ENCODE measurements at places on chromosomes 6 and 20.

DNA sequence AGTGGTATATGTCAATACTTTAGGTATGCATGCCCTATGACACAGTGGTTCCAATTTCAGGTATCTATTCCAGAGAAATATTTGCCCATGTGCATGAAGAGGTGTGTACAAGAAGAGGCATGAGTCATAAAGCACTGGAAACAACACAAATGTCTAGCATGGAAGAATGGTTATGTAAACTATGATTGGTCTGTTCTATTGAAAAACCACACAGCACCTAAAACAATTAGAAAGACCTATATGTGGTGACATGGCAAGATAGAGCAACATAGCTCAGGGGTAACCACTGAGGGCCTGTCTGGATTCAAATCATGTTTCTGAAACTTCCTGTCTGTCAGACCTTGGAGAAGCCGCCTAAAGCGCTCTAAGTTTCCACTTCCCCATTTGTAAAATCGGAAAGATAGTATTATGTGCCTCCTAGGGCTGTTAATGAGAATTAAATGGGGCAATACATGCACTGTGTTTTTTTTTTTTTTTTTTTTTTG, 76.0 kb upstream of the SHLD1 start:
- no peak overlapping the region for H3K27ac ChIP-seq
- H3K27me3 ChIP-seq = no peaks in the 10 kb centered on the region
- H3K36me3 ChIP-seq = no peaks in the 10 kb centered on the region
- no peak overlapping the region for H3K4me3 ChIP-seq
- no peak for DNase-seq

DNA sequence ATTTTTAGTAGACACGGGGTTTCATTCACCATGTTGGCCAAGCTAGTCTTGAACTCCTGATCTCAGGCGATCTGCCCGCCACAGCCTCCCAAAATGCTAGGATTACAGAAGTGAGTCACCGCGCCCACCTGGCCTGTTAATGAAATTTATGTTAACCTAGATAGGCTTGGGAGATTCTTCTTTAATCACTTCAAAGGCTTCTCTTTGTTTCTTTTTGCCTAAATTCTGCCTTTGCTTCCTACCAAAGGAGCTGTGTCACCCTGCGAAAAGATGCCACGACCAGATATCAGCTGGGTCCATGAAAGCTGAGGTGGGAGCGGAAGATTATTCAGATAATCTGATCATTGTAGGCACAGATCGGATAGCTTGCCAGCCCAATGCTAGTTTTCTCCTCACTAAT, 75.3 kb downstream of the GMPR start:
- peaks cover 3% of the 10 kb centered on the region for H3K4me1 ChIP-seq
- H3K36me3 ChIP-seq = no peaks in the 10 kb centered on the region
- no peak for DNase-seq
- H3K27ac ChIP-seq = no peak overlapping the region
- H3K27me3 ChIP-seq = no peaks in the 10 kb centered on the region

- no peak overlapping the region for H3K4me3 ChIP-seq
- H3K27me3 ChIP-seq = no peaks in the 10 kb centered on the region
- no peak for DNase-seq
- no peaks in the 10 kb centered on the region for H3K4me1 ChIP-seq
- H3K36me3 ChIP-seq = no peaks in the 10 kb centered on the region
These were observed 203.0 kb downstream of the ZDHHC14 start for GRCh38 chr6:157584036-157584435.

GRCh38 chr6:21476112-21476511, 117.4 kb upstream of the SOX4 start:
- peaks cover 2% of the 10 kb centered on the region for H3K27me3 ChIP-seq
- no peaks in the 10 kb centered on the region for H3K36me3 ChIP-seq
- no peak for DNase-seq
- H3K27ac ChIP-seq = no peak overlapping the region
- no peak overlapping the region for H3K4me3 ChIP-seq

DNA sequence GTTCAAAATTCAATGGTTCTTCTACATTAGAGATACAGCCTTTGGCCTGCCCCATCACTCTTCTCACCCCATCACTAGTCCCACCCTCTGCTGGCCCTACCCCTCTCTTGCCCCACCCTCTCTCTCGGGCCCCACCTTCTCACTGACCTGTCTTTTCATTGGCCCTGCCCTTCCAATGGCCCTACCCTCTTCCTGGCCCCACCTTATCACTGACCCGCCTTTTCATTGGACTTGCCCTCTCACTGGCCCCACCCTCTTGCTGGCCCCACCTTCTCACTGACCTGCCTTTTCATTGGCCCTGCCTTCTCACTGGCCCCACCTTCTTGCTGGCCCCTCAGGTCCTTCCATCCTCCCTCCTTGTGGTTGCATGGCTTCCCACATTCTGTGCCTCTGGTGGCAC, 107.2 kb upstream of the PLEKHG1 start:
- H3K27ac ChIP-seq = no peak overlapping the region
- DNase-seq = no peak
- no peaks in the 10 kb centered on the region for H3K27me3 ChIP-seq
- peaks cover 12% of the 10 kb centered on the region for H3K4me1 ChIP-seq
- H3K4me3 ChIP-seq = no peak overlapping the region
- no peaks in the 10 kb centered on the region for H3K36me3 ChIP-seq

DNA sequence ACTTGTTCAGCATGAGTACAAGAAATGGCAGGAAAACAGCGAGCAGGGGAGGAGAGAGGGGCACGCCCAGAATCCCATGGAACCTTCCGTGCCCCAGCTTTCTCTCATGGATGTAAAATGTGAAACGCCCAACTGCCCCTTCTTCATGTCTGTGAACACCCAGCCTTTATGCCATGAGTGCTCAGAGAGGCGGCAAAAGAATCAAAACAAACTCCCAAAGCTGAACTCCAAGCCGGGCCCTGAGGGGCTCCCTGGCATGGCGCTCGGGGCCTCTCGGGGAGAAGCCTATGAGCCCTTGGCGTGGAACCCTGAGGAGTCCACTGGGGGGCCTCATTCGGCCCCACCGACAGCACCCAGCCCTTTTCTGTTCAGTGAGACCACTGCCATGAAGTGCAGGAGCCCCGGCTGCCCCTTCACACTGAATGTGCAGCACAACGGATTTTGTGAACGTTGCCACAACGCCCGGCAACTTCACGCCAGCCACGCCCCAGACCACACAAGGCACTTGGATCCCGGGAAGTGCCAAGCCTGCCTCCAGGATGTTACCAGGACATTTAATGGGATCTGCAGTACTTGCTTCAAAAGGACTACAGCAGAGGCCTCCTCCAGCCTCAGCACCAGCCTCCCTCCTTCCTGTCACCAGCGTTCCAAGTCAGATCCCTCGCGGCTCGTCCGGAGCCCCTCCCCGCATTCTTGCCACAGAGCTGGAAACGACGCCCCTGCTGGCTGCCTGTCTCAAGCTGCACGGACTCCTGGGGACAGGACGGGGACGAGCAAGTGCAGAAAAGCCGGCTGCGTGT, 11.6 kb downstream of the TNFAIP3 start:
- H3K4me3 ChIP-seq = no peak overlapping the region
- no peak overlapping the region for H3K27ac ChIP-seq
- peaks cover 40% of the 10 kb centered on the region for H3K4me1 ChIP-seq
- no peaks in the 10 kb centered on the region for H3K27me3 ChIP-seq
- no peak for DNase-seq

- H3K4me3 ChIP-seq = no peak overlapping the region
- H3K27me3 ChIP-seq = no peaks in the 10 kb centered on the region
- no peak overlapping the region for H3K27ac ChIP-seq
- no peak for DNase-seq
- no peaks in the 10 kb centered on the region for H3K36me3 ChIP-seq
These were observed 108.1 kb downstream of the PCSK2 start for GRCh38 chr20:17334932-17335331.

GRCh38 chr20:53823121-53823764, 229.6 kb upstream of the ZNF217 start:
- H3K4me1 ChIP-seq = peaks cover 3% of the 10 kb centered on the region
- H3K4me3 ChIP-seq = no peak overlapping the region
- no peaks in the 10 kb centered on the region for H3K27me3 ChIP-seq
- DNase-seq = no peak
- no peaks in the 10 kb centered on the region for H3K36me3 ChIP-seq

DNA sequence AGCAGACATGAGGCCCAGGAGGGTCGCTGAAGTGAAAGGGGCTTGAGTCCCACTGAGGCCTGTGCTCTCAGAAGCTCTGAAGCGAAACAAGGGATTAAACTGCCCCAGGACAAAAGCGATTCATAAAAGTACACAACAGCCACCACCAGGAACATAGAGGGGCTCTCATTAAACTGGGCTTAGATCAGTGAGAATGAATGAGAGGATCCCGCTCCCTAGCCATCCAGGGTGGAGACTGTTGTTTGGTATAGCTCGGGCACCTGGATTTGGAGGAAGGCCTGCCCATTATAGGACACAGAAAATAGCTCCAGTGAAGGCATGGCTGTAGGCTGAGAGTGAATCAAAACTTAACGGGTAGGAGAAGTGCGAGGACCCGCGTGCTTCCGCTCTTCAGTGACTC, 91.6 kb upstream of the TAB2 start:
- H3K27me3 ChIP-seq = no peaks in the 10 kb centered on the region
- no peak overlapping the region for H3K27ac ChIP-seq
- no peaks in the 10 kb centered on the region for H3K36me3 ChIP-seq
- no peak for DNase-seq
- no peaks in the 10 kb centered on the region for H3K4me1 ChIP-seq

DNA sequence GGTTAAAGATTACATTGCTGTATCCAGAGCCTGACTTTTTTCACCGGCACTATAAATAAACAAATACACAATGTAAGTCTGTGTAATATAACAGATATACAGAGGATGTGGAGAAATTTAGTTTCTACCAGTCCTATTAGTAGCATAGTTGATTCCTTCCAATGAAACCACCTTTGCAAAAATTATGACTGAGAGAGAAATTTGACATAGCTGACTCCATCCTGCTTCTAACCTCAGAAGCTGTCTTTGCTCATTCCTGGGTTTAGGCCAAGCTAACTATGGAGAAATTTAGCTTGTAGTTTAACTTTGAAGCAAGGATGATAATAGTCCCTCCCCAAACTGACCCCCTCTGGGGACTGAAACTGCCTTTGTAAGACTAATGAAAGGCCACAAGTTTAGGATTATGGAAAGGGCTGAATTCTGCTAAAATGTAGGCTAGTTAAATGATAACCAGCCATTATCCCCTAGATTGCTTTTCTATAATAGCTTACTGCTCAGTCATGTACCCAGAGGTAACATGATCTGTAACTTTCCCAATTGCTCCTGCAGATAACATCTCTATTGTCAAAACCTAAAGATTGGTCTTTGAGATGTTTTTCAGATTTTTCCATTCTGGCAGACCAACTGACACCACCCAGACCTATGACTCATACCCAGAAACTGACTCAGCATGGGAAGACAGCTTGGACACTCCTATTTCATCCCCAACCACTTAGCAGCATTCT, 172.8 kb upstream of the ARG1 start:
- H3K4me1 ChIP-seq = no peaks in the 10 kb centered on the region
- no peaks in the 10 kb centered on the region for H3K27me3 ChIP-seq
- no peak overlapping the region for H3K4me3 ChIP-seq
- H3K27ac ChIP-seq = no peak overlapping the region

- DNase-seq = no peak
- no peaks in the 10 kb centered on the region for H3K36me3 ChIP-seq
- H3K4me1 ChIP-seq = no peaks in the 10 kb centered on the region
- no peak overlapping the region for H3K4me3 ChIP-seq
- H3K27me3 ChIP-seq = no peaks in the 10 kb centered on the region
These were observed 707.9 kb downstream of the RFPL4B start for GRCh38 chr6:113055061-113055460.
